ENCODE measurements at places on chromosomes 12 and 14.
A peak's percentile ranks its signal among the peaks of the same experiment; 100 is the strongest.

DNA sequence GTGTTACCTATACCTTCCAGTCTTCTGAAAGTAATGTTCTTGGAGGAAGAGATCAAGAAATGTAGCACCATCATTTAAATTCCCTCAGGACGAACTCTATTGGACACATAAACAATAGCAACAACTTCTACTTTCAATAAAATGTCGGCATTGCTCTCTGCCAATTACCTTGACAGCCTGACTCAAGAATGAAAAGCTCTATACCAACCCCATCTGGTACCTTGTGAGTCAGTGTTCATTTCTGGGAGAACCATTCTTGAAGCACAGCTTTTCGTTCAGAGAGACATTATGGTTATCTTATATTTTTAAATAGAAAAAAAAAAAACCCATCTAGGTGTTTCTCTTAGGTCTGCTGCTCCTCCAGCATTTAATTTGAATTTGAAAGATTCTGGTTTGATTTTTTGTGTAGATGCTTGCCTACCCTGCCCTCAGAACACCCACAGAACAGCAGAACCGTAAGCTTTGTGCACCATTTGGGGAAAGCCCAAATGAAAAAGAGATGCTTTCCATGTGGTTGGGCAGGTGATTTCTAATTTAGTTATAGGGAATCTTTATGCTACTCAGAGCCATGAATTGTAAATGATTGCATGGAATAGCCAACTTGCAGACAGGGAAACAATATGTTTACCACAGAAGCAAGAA is 156.0 kb downstream of the SAMD4A start:
- DNase-seq: no peak

GRCh38 chr12:25497021-25497420 is 56.1 kb downstream of the LMNTD1 start:
- DNase-seq: no peak

GRCh38 chr12:99427104-99427503 is 220.4 kb upstream of the GARIN6 start:
- DNase-seq: no peak

- DNase-seq: no peak
Measured at GRCh38 chr14:58309086-58309485, 10.7 kb downstream of the ARID4A start.

GRCh38 chr12:99926511-99927169 is 58.1 kb downstream of the ANKS1B start:
- no peak for DNase-seq

DNA sequence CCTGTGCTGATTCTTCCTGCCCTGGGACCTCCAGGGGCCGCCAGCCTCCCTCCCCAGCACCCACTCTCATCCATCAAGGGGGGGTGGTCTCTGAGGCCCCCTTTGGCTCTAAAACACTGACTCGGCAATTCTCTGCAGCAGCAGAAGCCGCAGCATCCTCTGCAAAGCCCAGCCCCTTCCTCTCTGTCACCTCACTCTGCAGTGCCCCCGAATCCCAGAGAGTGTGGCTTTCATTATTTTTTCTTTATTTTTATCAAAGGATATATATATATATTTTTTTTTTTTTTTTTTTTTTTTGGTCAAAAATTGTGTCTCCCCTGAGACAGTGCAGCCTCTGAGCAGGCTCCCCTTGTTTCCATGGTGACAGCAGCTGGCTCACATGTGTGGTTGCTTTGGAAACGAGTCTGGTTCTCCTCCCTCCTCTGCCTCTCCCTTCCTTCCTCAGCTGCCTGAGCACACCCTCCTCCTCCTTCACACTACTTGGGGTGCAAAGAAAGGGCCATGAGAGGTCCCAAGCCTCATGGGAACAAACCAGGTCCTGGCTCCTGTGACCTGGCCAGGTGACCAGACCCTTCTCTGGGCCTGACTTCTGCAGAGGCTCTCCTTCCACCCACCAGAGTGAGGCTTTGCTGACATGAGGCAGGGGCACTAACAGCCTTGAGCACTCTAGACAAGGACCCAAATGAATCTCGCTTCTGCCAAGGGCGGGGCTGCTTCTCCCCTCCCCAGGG is 100.5 kb downstream of the LRRC74A start:
- DNase-seq: no peak

- no peak for DNase-seq
Measured at GRCh38 chr14:66140963-66141362, 345.2 kb upstream of the CCDC196 start.

- DNase-seq: no peak
Measured at GRCh38 chr12:52791271-52792184, 4.4 kb downstream of the KRT3 start.

- no peak for DNase-seq
Measured at GRCh38 chr12:120081641-120082040, 34.9 kb downstream of the RAB35 start.

GRCh38 chr12:114347861-114348260 is 58.1 kb downstream of the TBX5 start:
- no peak for DNase-seq

DNA sequence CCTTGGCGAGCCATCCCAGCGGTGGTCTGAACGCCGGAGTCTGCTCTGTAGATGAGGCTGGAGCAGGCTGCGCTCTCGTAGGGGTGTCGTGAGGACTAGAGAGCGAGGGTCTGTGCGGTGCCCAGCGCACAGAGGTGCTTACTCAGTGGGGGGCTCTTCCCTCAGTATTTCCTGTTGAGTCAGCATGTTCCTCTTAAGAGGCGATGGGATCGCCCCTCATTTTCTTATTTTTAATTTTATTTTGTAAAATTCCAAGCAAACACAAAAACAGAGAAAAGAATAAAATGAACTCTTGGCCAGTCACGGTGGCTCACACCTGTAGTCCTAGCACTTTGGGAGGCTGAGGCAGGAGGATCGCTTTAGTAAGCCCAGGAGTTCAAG is 40.8 kb upstream of the BCL7A start:
- DNase-seq: no peak

- DNase-seq: no peak
Measured at GRCh38 chr12:62642486-62642885, 175.9 kb downstream of the MON2 start.

DNA sequence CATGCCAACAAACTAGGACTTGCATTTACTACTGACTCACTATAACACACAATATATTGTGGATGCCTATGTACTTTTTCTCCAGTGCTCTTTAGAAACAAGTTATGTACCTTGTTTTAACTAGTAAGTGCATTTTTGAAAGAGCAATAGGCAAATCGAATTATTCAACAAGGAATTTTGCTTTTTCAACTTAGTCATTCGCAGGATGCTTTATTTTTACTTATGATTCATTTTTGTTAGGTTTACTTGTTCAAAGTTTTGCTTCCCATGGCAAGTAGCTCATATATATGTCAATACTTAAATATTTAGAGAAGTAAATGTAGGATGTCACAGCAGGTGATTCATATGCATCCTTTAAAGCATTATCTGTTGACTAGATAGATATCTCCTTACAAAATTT is 149.8 kb downstream of the PELI2 start:
- DNase-seq: no peak

DNA sequence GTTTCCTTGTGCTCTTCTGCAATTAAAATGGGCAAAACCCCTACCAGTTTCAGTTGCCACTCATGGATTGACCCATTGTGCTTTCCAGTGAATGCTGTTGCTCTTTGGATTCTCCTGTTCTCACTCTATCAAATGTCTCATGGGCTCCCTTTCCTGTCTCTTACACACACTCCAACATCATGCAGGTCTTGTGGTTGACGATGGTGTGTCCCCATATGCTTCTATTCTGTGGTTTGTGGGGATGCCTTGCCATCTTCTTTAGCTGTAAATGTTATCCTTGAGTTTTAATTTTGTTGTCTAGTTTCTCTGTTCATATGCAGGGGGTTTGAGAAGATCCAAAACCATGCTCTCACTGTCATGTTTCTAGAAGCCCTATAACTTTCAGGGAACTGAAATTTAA is 31.9 kb upstream of the FBXO34 start:
- no peak for DNase-seq

- no peak for DNase-seq
Measured at GRCh38 chr12:19158923-19159322, 29.4 kb downstream of the PLEKHA5 start.

- DNase-seq: no peak
Measured at GRCh38 chr12:109726511-109727038, 12.9 kb downstream of the FAM222A start.

DNA sequence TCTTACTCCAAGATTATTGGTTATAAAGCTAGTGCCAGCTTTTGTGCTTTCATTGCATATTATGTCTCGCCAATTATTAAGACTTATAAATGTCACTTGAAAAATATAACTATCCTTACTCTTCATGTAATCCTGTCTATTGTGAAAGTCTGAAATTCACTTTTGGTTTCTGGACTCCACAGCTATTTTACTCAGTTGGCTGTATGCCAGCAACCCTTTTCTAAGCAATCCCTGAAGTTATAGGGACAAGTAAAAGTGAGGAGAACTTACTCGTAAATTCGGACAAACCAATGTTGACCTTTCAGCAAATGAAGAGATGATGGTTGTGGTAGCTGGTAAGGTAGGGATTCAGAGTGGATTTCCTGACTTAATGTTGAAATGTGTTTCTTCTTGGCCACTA is 196.3 kb downstream of the NPAS3 start:
- no peak for DNase-seq

GRCh38 chr14:89899291-89899690 is 55.2 kb downstream of the EFCAB11 start:
- no peak for DNase-seq

DNA sequence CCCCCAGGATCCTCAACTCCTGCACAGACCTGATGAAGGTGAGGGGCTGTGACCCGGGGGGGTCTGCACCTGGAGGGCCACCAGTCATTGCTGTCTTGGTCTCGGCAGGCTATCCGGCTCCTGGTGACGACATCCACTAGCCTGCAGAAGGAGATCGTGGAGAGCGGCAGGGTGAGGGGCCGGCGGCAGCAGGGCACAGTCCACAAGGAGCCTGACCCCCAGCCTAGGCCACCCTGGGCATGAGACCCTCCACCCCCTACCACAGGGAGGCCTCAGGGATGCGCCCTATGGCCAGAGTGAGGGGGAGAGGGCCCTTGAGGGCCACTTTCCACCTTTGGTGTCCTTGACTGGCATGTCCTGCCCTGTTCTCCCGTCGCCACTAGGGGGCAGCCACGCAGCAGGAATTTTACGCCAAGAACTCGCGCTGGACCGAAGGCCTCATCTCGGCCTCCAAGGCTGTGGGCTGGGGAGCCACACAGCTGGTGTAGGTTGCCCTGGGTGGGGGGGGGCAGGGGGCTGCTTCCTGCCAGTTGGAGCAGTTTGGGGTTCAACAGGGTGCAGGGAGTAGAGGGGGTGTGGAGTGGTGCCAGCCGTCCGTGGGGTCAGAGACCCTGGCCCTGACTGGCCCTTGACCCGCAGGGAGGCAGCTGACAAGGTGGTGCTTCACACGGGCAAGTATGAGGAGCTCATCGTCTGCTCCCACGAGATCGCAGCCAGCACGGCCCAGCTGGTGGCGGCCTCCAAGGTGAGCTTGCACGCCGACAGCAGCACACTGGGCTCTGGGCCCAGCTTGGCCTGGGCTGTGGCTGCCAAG is 25.0 kb downstream of the HIP1R start:
- DNase-seq: peak; percentile 89

DNA sequence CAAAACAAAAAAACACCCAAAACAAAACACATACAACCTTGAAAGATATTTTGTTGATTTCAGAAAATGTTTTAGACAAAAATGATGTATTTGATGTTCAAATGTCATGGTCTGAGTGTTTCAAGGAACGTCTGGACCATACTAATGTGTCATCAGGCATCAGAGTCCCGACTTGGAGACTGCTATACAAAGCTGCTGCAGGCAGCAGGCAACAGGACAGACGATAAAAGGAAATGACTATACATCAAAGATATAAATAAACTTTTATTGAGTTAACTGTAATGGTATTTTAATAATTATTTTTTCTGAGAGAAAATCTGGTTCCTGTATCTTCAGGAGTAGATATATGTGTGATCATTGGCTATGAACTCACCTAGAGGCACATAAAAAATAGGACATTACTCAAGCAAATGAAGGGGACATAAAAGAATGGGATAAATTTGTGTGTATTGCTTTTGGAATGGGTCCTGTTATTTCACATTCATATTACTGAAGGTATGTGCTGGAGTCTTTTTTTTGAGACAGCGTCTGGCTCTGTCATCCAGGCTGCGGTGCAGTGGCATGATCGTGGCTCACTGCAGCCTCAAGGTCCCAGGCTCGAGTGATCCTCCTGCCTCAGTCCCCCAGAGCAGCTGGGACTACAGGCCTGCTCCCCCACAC is 87.3 kb upstream of the HECTD1 start:
- DNase-seq: no peak

DNA sequence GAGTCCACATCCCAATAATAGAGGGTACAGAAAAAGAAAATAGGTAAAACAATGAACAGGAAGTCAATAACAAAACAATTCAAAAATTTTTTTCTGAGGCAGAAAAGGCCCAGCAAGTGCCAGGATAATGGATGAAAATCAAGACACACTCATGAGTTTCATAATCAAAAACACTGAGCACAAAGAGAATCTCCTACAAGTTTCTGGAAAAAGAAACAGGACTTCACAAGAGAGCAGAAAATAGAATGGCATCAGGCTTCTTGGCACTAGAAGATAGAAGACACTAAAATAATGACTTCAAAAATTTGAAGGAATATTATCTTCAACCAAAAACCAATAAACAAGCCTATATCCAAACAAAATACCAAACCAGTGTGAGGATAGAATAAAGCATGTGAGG is 36.8 kb downstream of the DMAC2L start:
- DNase-seq: no peak

DNA sequence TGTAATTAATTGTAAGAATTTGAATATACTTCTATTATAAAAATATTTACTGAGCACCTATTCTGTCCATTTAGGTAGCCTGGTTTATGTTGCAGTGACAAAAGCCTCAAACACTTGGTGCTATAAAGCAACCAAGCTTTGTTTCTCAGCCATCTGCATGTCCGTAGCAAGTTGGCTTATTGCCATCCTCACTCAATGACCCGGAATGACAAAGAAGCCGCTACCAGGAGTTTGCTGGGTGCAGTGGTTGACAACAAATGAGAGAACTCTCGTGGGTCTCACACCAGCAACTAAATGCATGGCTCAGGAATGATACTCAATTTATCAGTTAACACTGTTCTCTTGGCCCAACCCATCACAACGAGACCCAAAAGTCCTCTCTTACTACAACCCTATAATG is 553.1 kb downstream of the DIO2 start:
- DNase-seq: no peak

GRCh38 chr14:95741781-95742180 is 27.9 kb upstream of the TCL1A start:
- no peak for DNase-seq

DNA sequence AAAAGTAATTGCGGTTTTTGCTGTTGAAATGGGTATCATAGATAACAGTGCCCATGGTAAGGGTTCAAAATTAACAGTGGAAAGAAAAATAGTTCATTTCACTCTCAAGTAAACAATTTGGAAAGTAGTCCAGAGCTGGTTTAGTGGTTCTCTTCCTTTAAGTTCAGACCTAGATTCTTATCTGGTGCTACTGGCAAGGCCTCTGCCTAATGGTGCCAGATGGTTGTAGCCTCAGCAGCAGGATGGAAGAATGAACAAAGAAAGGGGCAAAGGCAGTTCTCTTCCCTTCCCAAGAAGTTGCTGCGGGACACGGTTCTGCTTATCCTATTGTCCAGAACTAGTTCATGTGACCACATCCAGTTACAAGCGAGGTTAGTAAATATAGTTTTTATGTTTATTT is 10.5 kb downstream of the ARG2 start:
- no peak for DNase-seq

GRCh38 chr12:1618489-1618888 is 10.5 kb upstream of the WNT5B start:
- DNase-seq: no peak
